SIG-M5 (cell line): ENCODE measurements at places on chromosomes 2 and 18.

- DNase-seq, result no peak
Observed at GRCh38 chr2:173019755-173020154, 55.9 kb upstream of the MAP3K20 start.

DNA sequence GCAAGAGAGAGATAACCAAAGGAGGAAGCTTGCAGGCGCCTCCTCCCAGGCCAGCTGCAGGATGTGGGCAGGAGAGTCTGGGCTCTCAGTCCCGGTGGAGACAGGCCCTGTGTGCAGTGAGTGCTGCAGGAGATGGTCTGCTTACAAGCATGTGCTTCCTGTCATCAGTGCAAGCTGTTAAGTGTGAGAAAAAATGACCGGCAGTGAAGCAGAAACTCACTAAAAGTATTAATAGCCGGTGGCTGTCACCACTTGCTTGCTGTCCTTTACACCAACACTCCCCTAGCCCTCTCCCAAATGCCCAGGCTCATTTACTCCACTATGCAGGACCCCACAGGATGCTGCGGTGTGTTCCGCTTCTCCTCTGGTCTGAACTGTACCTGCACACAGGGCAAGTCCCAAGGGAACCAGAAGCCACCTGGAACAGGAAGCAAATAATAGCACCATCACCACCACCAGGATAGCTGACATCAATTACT is 435.6 kb upstream of the HS6ST1 start:
- DNase-seq, result no peak

DNA sequence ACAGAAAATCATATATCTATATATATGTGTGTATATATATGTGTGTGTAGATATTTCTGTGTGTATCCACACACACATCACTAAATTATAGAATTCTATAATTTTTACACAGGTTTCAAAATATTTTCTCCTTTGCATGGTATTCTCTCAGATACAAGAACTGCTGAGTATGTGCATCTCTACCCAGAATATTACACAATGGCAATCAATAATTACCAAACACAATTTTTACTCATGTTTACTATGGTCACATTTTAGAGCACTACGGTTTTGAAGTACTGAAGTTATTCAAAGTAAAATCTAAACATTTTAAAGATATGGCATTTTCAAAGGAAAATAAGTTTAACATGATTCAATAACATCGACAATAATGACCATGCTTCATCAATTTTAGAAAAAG is 258.5 kb downstream of the PAX3 start:
- no peak for DNase-seq

DNA sequence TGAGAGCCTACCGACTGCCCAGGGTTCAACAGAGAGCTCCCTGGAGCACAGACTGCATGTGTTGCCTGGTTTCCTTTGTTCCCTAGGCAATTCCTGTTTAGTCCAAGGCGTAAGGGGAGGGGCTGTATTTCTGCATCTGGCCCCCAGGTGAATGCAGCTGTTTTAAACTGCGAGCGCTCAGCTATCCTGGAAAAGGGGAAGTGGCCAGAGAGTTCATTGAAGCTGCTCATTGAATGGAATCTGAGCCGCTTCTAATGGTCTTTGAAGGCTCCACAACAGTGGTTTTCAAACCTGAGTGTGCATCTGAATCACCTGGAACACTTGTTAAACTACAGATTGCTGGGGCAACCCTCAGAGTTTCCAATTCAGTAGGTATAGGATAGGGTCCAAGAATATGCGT is 18.1 kb downstream of the MAPK4 start:
- DNase-seq, result no peak

DNA sequence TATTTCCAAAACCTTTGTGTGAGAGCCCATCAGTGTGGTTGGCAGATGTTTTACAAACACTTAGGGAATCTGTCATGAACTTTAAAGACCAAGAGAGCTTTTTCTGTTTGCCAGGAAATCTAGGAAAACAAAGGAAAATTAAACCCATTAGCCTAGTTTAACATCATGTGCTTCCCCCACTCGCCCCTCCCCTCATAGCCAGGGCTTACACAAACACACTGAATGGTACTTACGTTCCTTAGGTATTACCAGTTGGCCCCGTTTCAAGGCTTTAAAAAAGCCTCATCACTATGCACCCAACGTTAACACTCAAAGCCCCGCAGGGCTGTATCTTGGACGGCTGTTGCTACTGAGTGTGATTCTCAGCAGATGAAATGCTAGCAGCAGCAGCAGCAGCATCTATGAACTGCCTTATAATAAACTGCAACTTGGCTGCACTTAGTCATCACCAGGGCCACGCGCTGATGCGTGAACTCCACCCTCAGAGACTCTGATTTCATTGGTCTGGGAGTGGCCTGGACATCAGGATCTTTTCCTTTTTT is 20.1 kb upstream of the TTC39C start:
- no peak for DNase-seq

DNA sequence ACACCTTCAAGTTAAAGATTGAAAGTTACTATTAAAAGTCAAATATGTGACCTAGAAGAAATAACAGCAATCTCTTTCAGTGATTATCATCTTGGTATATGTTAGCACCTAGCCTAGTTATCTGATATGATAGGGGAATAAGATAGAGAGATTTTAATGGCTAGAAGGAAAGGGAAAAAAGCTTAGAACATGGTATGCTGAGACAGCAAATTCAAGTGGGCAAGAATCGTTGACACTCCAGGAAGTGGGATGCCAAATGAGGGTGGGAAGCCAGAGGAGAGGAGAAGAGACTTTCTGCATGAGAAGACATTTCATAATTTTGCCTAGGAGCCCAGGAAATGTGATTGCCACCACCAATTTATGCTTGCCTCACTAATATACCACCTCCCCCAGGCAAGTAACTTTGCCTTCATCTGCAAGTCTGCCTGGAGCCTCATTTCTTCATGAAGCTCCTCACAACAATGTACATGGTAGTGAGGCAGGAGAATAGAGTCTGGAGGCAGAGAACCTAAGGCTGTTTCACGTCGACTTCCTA is 504.9 kb downstream of the TNS1 start:
- no peak for DNase-seq

GRCh38 chr2:169690958-169691357 is 3.2 kb downstream of the CFAP210 start:
- no peak for DNase-seq

- DNase-seq, result no peak
Observed at GRCh38 chr18:22391407-22392345, 26.0 kb downstream of the CTAGE1 start.

DNA sequence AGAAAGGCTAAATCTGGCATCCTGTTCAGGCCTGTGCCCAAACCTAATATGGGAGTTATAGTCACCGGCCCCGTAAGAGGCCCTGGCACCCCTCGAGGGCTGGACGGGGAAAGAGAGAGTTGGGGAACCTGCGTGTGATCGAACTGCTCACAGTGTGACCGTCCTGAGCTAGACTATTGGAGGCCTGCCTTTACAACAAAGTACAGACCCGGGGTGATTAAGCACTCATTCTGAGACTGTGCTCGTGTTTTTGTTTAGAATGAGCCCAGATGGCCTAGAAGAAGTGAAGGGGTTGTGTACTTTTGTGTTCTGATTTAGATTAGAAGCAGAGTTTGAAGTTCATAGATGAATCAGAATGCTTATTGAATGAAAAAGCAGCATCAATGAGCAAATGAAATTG is 115.3 kb downstream of the ACOXL start:
- no peak for DNase-seq

- no peak for DNase-seq
Observed at GRCh38 chr2:154457286-154457685, 241.2 kb upstream of the KCNJ3 start.

DNA sequence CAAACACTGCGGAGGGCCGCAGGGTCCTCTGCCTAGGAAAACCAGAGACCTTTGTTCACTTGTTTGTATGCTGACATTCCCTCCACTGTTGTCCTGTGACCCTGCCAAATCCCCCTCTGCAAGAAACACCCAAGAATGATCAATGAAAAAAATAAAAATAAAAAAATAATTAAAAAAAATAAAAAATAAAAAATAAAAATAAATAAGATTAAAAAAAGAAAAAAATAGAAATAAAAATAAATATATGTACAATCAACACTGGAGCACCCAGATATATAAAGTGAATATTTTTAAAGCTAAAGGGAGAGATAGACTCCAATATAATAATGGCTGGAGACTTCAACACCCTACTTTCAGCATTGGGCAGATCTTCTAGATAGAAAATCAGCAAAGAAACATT is 23.8 kb upstream of the EML6 start:
- DNase-seq, result no peak

DNA sequence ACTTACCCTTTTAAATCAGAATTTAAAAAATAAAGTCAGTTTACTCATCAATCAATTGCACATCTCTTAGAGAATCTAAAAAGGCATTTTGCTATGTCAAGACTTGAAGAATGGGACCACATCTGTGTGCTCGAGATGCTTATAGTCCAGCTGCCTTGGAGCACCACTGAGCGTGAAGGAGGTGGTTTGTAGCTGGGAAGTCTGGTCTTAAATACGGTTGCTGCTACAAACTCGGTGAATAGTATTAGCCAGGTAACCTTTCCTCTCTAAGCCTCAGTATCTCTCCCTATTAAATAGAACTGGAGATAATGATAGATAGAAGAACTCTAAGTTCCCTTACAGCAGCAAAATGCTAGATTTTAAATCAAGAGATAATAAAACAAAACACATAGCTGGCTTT is 289.7 kb downstream of the TRIB2 start:
- DNase-seq, result no peak
